ENCODE measurements at places on chromosomes 4 and X.

- no peak for DNase-seq
- H3K4me3 ChIP-seq = no peak overlapping the region
- H3K27me3 ChIP-seq = no peaks in the 10 kb centered on the region
- H3K27ac ChIP-seq = no peak overlapping the region
- H3K4me1 ChIP-seq = no peaks in the 10 kb centered on the region
- no peaks in the 10 kb centered on the region for H3K36me3 ChIP-seq
Observed at GRCh38 chr4:123869286-123870215, 473.0 kb downstream of the SPRY1 start.

DNA sequence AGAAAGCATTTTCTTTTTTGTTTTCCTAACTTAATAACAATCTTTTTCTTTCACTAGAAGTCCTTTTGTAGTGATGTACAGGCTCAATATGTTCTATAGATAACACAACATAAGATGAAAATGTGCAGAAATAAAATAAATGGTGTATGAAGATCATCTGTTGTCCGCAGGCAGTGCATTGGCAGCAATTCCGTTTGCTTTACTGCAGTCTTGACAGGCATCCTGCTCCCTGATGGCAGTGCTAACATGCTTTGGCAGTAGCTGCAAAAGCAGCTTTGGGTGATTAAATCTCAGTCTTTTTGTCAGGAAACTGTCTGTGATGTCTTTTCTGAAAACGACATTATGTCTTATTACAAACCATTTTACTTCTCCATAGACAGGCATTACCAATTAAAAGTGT lies 131.4 kb downstream of the TRAM1L1 start:
- no peak overlapping the region for H3K27ac ChIP-seq
- no peaks in the 10 kb centered on the region for H3K36me3 ChIP-seq

GRCh38 chr4:54092405-54093323 lies 7.3 kb upstream of the GSX2 start:
- no peaks in the 10 kb centered on the region for H3K36me3 ChIP-seq
- no peak overlapping the region for H3K27ac ChIP-seq
- H3K4me1 ChIP-seq = peaks cover 24% of the 10 kb centered on the region
- peaks cover 74% of the 10 kb centered on the region for H3K27me3 ChIP-seq

- no peaks in the 10 kb centered on the region for H3K4me1 ChIP-seq
- H3K27me3 ChIP-seq = no peaks in the 10 kb centered on the region
- H3K27ac ChIP-seq = no peak overlapping the region
Observed at GRCh38 chr4:96186593-96186992, 346.7 kb downstream of the PDHA2 start.

DNA sequence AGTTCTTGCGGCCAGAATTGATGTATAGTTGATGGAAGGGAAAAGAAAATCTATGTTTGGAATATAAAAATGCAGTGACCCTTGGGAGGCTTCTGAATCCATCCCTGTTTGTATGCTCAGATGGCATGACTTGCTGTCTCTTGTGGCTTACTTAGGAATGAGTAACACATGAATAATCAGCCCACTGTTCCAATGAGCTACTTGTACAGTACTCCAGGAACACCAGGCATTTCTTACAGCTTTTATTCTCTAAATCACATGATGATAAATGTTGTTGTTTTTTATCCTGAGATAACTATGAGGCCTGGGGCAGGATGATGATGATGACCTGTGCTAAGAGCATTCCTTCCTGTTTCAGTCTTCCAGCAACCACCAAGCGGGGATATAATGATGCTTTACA lies 18.9 kb downstream of the TMPRSS11E start:
- no peak overlapping the region for H3K4me3 ChIP-seq
- peaks cover 8% of the 10 kb centered on the region for H3K4me1 ChIP-seq
- H3K27me3 ChIP-seq = no peaks in the 10 kb centered on the region
- no peak overlapping the region for H3K27ac ChIP-seq
- peaks cover 3% of the 10 kb centered on the region for H3K36me3 ChIP-seq
- no peak for DNase-seq

- H3K4me3 ChIP-seq = no peak overlapping the region
- peak overlapping the region; percentile 6 for H3K27ac ChIP-seq
- no peaks in the 10 kb centered on the region for H3K27me3 ChIP-seq
- DNase-seq = no peak
- H3K4me1 ChIP-seq = peaks cover 60% of the 10 kb centered on the region
Observed at GRCh38 chrX:130179170-130179569, 7.4 kb downstream of the RAB33A start.

DNA sequence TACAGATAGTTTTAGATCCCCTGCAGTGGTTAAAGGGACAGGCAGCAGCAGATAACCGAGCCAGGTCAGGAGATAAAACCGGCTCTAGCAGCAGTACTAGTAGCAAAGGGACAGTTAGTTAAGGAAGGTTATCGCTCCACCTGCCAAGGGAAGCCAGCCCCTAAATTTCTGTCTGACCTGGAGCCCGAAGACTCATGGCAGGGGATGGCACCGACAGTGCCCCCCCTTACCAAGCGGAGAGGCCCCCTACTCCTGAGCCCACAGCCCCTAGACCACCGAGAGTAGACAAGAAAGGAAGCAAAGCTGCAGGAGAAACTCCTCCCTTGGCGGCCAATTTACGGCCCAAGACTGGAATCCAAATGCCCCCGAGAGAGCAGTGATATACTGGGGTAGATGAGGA lies 61.3 kb upstream of the MAGEC2 start:
- DNase-seq = no peak
- no peaks in the 10 kb centered on the region for H3K27me3 ChIP-seq
- no peak overlapping the region for H3K4me3 ChIP-seq
- no peaks in the 10 kb centered on the region for H3K36me3 ChIP-seq
- H3K4me1 ChIP-seq = no peaks in the 10 kb centered on the region

DNA sequence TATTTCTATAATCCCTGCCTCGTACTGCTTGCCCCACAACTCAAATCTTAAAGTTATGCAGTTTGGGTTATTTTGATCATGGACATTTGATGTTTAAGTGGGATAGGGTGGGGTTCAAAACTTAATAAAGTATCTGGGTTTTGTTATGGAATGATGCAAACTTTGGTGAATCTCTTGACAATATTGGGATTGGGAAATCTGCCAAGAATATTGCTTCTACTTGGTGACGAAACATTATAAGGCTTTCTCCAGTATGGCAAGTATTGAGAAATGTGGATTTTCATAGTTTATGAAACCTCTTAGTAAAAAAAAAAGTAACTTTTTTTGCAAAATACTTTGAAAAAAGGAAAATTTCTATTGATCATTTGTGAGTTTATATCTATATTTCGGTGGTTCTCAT lies 130.8 kb upstream of the SFRP2 start:
- H3K4me3 ChIP-seq = no peak overlapping the region
- no peak overlapping the region for H3K27ac ChIP-seq
- peaks cover 7% of the 10 kb centered on the region for H3K27me3 ChIP-seq
- H3K36me3 ChIP-seq = no peaks in the 10 kb centered on the region
- no peak for DNase-seq

- no peak for DNase-seq
- H3K27ac ChIP-seq = no peak overlapping the region
- peak overlapping the region; percentile 57 for H3K4me3 ChIP-seq
Observed at GRCh38 chr4:168878623-168879022, 131.4 kb downstream of the CBR4 start.

DNA sequence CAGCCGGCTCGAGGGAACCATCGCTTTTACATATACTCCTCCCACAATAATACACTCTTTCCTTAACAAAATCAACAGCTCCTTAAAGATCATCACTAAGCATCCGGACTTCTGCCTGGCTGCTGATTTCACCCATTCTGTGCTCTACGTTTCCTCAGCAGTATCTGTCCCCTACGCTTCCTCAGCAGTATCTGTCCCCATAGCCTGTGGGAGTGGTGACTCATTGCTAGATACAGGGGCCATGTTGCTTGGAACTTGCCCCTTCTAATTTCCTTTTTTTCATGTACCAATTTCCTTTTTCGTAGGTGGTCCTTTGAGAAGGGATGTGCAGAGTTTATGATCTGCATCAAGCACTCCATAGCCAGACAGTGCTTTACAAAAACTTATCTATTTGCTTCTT lies 18.6 kb downstream of the MAP3K15 start:
- no peaks in the 10 kb centered on the region for H3K36me3 ChIP-seq
- H3K27me3 ChIP-seq = peaks cover 7% of the 10 kb centered on the region
- no peak for DNase-seq
- no peak overlapping the region for H3K27ac ChIP-seq
- no peaks in the 10 kb centered on the region for H3K4me1 ChIP-seq

GRCh38 chr4:65968831-65969558 lies 298.7 kb upstream of the EPHA5 start:
- no peaks in the 10 kb centered on the region for H3K27me3 ChIP-seq
- DNase-seq = no peak
- no peak overlapping the region for H3K4me3 ChIP-seq
- H3K27ac ChIP-seq = no peak overlapping the region
- no peaks in the 10 kb centered on the region for H3K4me1 ChIP-seq
- no peaks in the 10 kb centered on the region for H3K36me3 ChIP-seq

- DNase-seq = no peak
- no peak overlapping the region for H3K4me3 ChIP-seq
- H3K27ac ChIP-seq = no peak overlapping the region
- no peaks in the 10 kb centered on the region for H3K4me1 ChIP-seq
Observed at GRCh38 chr4:19807505-19807904, 444.2 kb upstream of the SLIT2 start.

DNA sequence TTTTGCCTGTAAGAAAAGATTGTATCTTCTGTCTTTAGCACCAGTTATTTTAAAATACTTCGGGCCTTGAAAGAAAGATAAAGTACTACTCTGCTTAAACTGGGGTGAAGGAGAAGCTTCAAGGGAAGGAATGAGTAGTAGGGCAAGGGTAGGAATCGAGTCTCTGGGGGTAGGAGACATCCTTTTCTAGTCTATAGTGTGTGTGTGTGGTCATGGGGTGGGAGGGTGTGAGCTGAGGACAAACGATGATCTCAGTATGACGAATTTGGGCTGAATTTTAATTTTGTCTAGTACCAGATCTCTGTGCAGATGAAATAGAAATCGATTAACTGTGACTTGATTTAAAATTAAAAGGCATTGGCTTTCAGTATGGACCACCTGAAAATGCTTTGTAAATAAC lies 3.3 kb upstream of the MYOZ2 start:
- H3K27me3 ChIP-seq = peaks cover 3% of the 10 kb centered on the region
- no peak overlapping the region for H3K4me3 ChIP-seq
- DNase-seq = no peak
- no peaks in the 10 kb centered on the region for H3K4me1 ChIP-seq
- no peaks in the 10 kb centered on the region for H3K36me3 ChIP-seq

GRCh38 chr4:38161208-38162113 lies 201.3 kb downstream of the PTTG2 start:
- no peak overlapping the region for H3K27ac ChIP-seq
- DNase-seq = no peak
- H3K27me3 ChIP-seq = peaks cover 4% of the 10 kb centered on the region
- H3K36me3 ChIP-seq = peaks cover 2% of the 10 kb centered on the region
- H3K4me1 ChIP-seq = peaks cover 32% of the 10 kb centered on the region

GRCh38 chr4:85489273-85489981 lies 14.5 kb downstream of the ARHGAP24 start:
- no peaks in the 10 kb centered on the region for H3K36me3 ChIP-seq
- H3K4me1 ChIP-seq = no peaks in the 10 kb centered on the region
- no peaks in the 10 kb centered on the region for H3K27me3 ChIP-seq
- no peak overlapping the region for H3K27ac ChIP-seq
- no peak overlapping the region for H3K4me3 ChIP-seq

DNA sequence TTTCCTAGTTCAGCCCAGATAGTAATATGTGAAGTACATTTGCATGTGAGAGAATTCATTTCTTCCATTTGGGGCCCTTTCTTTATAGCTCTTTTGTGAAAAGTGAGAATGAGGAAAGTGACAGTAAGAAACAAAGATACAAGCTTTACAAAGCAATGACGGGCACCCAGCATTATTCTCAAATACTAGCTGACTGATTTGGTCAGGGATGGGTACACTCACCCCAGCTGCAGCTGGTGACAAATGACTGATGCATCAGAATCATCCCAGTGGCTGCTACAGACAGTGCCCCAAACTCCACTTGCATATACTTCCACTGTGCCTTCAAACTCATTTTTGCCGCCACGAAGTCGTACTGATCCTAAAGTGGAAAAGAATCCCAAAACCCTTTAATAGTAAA lies 14.8 kb downstream of the PRSS12 start:
- no peak for DNase-seq
- no peaks in the 10 kb centered on the region for H3K36me3 ChIP-seq
- peaks cover 11% of the 10 kb centered on the region for H3K27me3 ChIP-seq
- no peaks in the 10 kb centered on the region for H3K4me1 ChIP-seq
- H3K27ac ChIP-seq = no peak overlapping the region
- no peak overlapping the region for H3K4me3 ChIP-seq

- H3K4me3 ChIP-seq = no peak overlapping the region
- no peak overlapping the region for H3K27ac ChIP-seq
- no peaks in the 10 kb centered on the region for H3K36me3 ChIP-seq
Observed at GRCh38 chr4:125140966-125141495, 173.7 kb upstream of the FAT4 start.

DNA sequence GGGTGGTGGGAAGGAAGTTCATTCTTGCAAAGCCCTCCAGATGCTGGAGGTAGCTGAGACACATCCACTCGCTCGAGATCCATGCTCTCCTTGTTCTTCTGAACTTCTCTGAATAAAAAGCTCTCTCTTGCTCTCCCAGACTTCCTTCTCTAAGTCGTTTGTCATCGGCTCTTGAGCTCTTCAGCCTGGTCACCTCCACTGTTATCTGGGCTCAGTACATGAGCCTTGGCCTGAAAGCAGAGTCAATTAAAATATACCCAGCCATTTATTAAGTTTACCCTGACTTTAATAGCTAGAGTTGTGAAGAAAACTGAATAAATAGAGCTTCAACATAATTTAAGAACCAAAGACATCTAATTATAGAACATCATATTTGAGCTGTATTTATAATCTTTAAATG lies 99.0 kb downstream of the CPE start:
- no peak for DNase-seq
- H3K4me1 ChIP-seq = no peaks in the 10 kb centered on the region
- no peaks in the 10 kb centered on the region for H3K36me3 ChIP-seq
- H3K4me3 ChIP-seq = no peak overlapping the region
- H3K27me3 ChIP-seq = peaks cover 12% of the 10 kb centered on the region

DNA sequence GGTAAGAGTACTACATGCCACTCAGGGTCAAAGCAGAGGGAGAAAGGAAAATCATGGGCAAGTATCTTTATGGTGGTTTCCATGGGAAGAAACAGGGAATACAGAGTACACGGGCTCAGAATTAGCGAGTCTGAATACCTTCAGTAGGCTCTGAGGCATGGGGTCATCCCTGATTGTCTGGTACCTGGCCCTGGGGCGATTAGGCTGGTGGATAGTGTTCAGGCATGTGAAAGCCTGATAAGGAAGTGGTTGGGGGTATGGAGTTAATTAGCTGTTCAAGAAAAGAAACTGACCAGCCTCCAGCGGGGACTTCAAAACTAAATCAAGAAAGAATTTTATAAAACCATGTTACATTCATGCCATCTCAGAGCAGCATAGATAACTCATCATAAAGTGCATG lies 518.8 kb downstream of the RAB28 start:
- H3K27me3 ChIP-seq = no peaks in the 10 kb centered on the region
- no peak for DNase-seq
- no peak overlapping the region for H3K4me3 ChIP-seq
- H3K36me3 ChIP-seq = no peaks in the 10 kb centered on the region
- H3K4me1 ChIP-seq = no peaks in the 10 kb centered on the region
- H3K27ac ChIP-seq = no peak overlapping the region

GRCh38 chrX:84187533-84188319 lies at the start of gene RPS6KA6:
Gene RPS6KA6, minus strand, starts transcription at chrX:84188199. Its CDS starts 300 bp downstream, at chrX:84187899.
- H3K4me1 ChIP-seq = no peaks in the 10 kb centered on the region
- no peaks in the 10 kb centered on the region for H3K36me3 ChIP-seq
- H3K27me3 ChIP-seq = peaks cover 7% of the 10 kb centered on the region
- H3K4me3 ChIP-seq = peak within 1 kb of the TSS; percentile 36

GRCh38 chr4:39023059-39023458 lies 9.2 kb downstream of the TMEM156 start:
- DNase-seq = no peak
- H3K27ac ChIP-seq = no peak overlapping the region
- peaks cover 13% of the 10 kb centered on the region for H3K4me1 ChIP-seq
- no peaks in the 10 kb centered on the region for H3K27me3 ChIP-seq

GRCh38 chrX:46234775-46235174 lies 310.4 kb downstream of the ZNF674 start:
- no peaks in the 10 kb centered on the region for H3K27me3 ChIP-seq
- no peaks in the 10 kb centered on the region for H3K4me1 ChIP-seq
- H3K36me3 ChIP-seq = no peaks in the 10 kb centered on the region
- H3K4me3 ChIP-seq = no peak overlapping the region

Measured in activated CD8-positive, alpha-beta T cell treated with anti-CD3 and anti-CD28 coated beads, Interleukin-2, amount 10 ng/mL, durations not matched to agents 7 days and 5 days (primary cell).